NCI-H526 treated with DMSO at 0.1 percent for 48 hours (cell line): ENCODE measurements at places on chromosomes 3 and 15.

DNA sequence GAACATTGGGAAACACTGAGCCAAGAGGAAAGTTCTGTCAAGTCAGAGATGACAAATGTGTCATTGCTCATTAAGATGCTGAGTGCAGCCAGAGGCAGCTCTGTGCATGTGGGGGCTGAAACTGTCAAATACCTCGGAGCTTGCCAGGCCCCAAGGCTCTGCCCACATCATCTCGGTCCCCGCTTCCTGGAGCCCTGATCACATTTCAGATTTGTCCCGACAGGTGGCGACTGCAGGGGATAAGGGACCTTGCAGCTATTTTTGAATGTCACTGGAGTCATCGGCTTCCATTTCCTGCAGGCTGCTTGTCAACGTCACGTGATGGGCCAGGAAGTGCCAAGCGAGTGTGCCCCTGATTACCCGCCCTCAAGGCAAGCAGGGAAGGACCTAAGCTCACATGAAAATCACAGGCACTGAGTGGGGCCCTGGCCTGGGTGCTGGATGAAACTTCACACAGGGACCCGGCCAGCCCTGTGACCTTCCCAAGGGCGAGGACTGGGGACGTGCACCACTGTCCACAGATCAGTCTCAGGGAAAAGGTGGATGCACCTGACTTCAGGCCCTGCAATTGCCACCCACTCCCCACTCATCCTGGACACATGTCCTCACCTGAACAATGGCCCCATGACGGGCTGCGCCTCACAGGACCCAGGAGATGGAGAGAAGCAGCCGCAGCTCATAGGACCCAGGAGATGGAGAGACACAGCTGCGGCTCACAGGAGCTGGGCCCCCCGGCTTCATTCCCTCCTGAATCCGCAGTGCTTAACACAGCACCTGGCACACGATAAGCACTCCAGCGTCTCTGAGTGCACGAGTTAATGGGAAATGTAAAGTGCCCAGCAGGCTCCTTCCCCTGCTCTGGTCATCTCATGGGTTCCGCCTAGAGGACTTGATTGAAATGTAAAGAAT lies 73.4 kb downstream of the NUP210 start:
- DNase-seq, result no peak

DNA sequence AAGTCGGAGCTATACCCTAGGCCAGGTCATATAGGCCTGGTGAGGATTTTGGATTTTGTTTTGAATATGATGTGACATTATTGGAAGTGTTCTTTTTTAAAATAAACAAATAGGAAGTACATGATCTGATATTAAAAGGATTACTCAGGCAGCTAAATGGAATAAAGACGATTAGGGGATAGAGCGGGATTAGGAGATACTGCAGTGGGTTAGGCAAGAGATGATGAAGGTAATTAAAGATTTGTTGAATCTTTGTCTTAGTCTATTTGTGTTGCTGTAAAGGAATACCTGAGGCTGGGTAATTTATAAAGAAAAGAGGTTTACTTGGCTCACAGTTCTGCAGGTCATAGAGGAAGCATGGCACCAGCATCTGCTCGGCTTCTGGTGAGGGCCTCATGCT lies 21.3 kb downstream of the KIF15 start:
- DNase-seq, result no peak

GRCh38 chr3:109175411-109175810 lies 38.9 kb downstream of the C3orf85 start:
- no peak for DNase-seq

DNA sequence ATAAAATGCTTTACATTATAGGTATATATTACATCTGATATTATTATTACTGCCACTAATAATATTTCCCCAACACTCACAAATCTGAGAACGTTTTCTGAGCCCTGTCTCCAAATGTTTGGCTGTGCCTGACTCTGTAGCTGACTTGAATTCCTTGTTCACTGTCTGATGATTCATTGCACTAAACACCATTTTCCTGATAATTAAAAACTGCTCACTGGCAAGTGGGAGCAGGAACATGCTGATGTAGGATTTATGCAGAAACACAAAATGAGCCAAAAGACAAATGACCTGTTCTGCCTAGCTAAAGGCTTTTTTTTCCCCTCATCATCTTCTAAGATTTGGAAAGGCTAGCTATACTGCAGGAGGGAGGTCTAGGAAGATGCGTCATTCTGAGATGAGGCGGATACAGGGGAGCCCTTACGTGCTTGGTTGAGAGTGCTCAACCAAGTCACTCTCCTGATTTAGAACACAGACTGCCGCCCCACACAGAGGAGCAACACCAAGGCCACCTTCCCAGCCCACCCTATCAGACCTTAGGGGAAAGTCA lies 380.7 kb downstream of the EPHB1 start:
- DNase-seq, result no peak

GRCh38 chr3:13186435-13186815 lies 113.2 kb upstream of the IQSEC1 start:
- no peak for DNase-seq

DNA sequence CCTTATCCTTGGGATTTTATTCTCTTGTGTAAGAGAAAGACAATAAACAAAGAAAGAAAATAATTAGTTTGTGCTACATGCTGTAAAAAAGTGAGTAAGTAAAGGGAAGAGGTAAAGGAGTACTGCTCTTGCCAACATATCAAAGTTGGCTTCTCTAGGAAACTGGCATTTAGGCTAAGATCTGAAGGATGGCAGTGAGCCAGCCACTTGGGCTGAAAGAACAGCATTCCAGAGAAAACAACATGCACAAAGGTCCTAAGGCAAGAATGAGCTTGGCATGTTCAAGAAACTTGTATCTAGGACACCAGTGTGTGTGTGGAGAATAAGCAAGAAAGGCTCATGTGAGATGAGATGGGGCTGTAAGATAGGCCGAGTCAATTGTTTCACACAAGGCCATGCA lies 245.5 kb upstream of the MANF start:
- DNase-seq, result no peak

- DNase-seq, result no peak
Observed at GRCh38 chr3:115644391-115644790, 21.1 kb downstream of the GAP43 start.

DNA sequence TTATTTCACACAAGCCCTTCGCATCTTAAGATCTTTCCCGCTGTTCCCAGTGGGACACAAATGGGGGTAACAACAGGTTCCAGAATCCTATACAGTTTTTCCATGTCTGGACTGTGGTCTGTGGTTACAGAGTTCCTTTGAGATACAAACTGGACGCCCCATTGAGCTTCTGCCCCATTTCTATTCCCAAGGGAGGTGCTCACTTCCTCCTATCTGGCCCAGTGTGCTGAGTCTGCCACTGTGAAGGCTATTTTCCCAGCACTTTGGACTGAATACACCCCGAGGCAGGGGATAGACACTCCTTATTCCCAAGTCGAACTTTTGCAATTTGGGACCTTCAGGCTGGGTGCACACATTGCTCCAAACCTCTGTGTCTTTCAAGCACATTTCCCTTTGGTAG lies 44.0 kb downstream of the MESD start:
- no peak for DNase-seq

GRCh38 chr3:48343432-48343831 lies 10.0 kb upstream of the SPINK8 start:
- no peak for DNase-seq
